ENCODE measurements at places on chromosomes 3 and 15.

- no peak for DNase-seq
Observed at GRCh38 chr15:72368325-72368724, 7.5 kb downstream of the HEXA start.

GRCh38 chr15:75199357-75199940 lies 2.2 kb upstream of the C15orf39 start:
- DNase-seq: no peak

- DNase-seq: no peak
Observed at GRCh38 chr15:62498712-62499111, 333.6 kb upstream of the C2CD4B start.

DNA sequence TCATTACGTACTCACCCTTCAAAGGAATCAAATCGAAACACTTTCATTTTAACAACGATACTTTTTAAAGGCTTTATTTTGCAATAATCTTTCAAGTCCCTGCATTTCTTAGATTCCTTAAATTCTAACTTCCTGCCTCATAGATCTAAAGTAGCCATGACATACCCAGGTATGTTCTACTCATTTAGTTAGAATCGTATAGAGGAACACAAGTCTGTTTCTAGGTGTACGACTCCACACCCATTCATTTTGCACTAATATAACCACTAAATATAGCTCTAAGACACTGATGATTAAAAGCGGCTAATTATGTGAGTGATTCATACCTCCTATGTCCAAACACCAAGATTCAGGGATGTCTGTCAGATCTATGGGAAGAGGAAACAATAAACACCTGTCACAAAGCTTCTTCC lies 1.3 kb downstream of the ATP13A3 start:
- DNase-seq: no peak

DNA sequence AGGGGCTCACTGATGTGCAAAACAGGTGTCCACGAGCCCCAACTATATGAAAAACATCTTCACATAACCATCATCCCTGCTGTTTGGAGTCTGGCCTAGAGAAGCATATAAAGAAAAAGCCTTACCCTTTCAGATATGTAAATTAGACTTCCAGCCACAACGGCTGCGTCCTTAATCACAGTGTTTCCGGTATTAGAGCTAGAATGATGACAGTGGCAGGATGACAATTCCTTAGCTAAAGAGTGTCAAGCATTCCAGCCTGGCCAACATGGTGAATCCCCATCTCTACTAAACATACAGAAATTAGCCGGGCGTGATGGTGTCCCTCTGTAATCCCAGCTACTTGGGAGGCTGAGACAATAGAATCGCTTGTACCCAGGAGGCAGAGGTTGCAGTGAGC lies 19.5 kb upstream of the SAMD7 start:
- DNase-seq: no peak

GRCh38 chr3:190721330-190721729 lies 141.2 kb downstream of the GMNC start:
- DNase-seq: no peak

GRCh38 chr3:58388550-58389091 lies 45.0 kb downstream of the PDHB start:
- DNase-seq: no peak

DNA sequence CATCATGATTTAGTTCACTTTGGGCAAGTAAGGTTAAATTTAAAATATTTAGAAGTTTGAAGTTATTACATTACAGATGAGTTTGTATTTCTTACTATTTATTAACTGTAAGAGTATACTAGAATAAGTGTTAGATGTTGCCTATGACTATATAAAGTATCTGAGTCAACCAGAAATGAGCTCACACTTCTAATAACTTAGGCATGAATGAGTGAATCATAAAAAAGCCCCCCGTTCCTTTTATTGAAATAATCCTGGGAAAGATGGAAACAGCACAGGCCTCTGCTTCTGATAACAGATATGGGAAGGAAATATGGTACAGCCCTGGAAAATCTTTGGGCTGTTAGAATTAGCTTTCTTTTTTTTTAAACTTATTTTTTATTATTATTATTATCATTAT lies 66.6 kb upstream of the TGFBR2 start:
- DNase-seq: no peak

DNA sequence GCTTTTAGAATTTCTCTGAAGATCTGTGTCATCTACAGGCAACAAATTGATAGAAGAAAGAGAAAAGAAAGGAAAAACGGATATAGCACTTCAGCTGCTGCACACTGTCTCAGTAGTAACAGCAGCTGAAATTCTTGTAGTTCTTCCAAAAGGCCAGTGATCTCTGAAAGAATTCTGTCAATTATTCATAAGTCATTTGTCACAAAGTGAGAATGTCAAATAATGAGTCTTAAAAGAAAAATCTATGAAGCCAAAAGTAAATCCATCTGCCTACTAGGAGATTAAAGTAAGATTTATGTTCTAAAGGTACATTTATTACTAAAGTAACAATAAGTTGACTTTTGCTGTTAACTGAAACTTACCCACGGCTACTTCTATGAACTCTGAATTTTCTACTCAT lies 24.6 kb downstream of the IFT80 start:
- DNase-seq: no peak

DNA sequence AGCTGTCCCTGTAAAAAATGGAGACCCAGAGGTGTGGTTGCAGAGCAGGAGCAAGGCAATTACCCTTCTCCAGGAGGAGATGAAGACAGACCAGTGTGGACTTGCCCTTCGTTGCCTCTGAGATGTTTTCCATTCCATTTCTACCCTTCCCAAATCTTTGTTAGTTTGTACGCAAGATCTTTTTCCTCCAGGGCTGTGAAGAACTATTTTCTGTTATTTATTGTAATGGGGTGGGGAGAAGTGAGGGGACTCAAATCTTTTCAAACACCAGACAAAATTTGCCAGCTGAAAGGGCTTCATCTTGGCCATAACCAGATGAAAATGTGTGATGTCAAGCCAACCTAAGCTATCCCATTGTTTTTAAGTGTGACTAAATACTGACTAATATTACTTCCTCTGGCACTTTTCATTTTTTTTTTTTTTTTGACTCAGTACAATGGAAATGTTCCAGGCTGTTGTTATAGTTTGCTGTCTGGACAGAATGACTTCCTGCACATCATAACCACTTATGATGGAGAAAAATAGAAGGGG lies 271.3 kb upstream of the TPRG1 start:
- no peak for DNase-seq

- DNase-seq: no peak
Observed at GRCh38 chr3:1404270-1404962, 311.6 kb downstream of the CNTN6 start.

- DNase-seq: no peak
Observed at GRCh38 chr3:514192-514591, 317.6 kb downstream of the CHL1 start.

GRCh38 chr3:111210866-111211564 lies 139.4 kb downstream of the NECTIN3 start:
- DNase-seq: no peak

- DNase-seq: no peak
Observed at GRCh38 chr3:170614214-170614966, 28.5 kb upstream of the SLC7A14 start.

GRCh38 chr3:157374933-157375332 lies 61.7 kb upstream of the PTX3 start:
- no peak for DNase-seq

- no peak for DNase-seq
Observed at GRCh38 chr3:106628407-106628806, 748.8 kb upstream of the CCDC54 start.

- no peak for DNase-seq
Observed at GRCh38 chr15:36778531-36778930, 199.1 kb downstream of the CDIN1 start.

GRCh38 chr3:57951066-57951882 lies 56.9 kb upstream of the FLNB start:
- no peak for DNase-seq

DNA sequence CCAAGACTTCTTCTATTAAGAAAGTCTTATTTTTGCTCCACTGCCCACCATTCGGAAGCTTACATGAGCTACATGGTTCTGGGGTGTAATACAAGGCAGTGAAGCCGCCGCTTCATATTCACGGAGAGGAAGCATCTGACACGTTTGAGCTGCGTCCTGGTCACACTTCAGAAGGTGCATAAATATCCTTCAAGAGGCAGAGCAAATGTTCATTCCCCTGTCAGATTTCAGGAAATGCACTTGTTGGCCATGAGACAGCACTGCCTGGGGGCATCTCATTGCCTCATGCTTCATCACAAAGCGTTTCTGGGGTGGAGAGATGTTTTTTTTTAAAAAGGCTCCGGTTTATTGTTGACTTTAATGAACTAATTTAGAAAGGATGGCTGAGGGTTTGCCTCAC lies 119.9 kb downstream of the CADPS start:
- DNase-seq: no peak

GRCh38 chr3:154229217-154229590 lies 95.1 kb downstream of the DHX36 start:
- no peak for DNase-seq

- DNase-seq: peak; percentile 86
Observed at GRCh38 chr3:152258448-152259393, 10.0 kb upstream of the MBNL1 start.
